ENCODE measurements at places on chromosomes 3 and 15.

DNA sequence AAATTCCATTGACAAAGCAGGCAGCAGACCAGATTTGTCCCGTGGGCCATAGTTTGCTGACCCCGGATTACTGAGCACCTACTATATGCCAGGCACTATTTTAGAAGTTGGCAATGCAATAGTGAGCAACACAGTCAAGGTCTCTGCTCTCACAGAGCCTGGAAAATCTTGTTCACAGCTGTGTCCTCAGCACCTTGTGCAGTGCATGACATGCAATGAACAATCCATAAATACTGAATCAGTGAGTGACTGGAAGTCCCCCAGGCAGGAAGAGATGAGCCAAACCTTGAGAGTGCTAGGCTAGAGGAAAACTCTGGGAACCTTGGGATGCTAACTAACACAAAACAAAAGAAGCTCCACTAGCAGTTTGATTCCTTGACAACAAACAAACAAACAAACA is 14.4 kb downstream of the TM4SF1 start:
- DNase-seq = no peak

GRCh38 chr3:2937055-2937454 is 173.1 kb downstream of the IL5RA start:
- DNase-seq = no peak

DNA sequence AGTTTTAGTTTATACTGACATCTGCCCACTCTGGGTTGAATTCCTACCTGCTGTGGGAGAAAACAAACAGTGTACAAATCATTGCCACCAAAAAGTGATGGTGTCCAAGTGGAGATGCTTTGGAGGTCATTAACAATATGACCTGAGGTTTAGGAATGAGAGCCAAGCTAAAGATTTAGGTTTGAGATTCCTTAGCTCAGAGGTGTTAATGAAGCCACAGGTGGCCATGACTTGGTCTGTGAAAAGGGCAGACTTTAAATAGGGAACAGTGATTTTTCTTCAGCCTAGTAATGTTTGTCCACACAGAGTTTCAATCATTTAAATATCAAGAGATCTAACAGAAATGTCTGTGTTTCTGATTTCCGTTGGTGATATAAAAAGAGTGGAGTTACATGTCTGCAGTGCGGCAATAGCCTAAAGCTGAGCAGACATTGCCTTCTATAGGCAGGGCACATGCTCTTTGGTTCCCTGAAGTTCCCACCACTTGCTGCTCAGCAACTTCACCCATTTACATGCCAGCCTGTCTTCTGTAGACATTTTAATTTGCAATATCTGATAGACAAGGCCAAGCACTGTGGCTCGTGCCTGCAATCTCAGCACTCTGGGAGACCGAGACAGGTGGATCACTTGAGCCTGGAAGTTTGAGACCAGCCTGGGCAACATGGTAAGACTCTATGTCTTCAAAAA is 423.2 kb downstream of the IL5RA start:
- no peak for DNase-seq

DNA sequence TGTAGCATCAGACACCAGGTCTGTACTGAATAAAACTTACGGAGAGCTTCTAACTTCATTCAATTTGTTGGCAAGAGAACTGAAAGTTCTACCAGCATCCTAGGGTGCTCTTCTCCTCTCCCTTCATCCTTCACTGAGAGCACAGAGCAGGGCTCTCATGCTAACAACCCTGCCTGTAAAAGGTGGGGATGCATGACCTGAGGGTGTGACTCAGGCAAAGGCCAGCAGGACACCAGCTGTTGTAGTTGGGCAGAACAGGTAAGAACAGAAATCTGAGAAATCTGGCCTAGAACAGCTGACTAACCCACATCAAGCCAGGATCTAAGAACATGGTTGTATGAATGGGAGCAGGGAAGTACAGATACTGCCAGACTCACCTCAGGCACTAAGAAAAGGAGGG is 64.2 kb downstream of the MYLK start:
- DNase-seq = no peak

DNA sequence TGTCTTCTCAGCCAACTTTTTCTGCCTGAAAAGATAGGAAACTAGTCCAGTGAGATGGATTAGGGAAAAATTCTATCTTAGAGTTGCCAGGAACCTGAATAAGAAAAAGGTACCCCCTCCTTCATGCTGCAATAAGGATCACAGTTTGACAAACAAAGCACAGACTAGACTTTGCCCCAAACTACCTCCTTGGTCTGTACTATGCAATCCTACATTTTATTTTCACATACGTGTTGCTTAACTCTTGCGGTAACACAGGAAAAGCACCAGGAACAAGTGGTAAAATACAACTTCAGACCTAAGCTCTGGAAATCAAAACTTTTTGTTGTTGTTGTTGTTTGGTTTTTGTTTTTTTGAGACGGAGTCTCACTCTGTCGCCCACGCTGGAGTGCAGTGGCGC is 11.3 kb upstream of the IL12A start:
- DNase-seq = no peak

DNA sequence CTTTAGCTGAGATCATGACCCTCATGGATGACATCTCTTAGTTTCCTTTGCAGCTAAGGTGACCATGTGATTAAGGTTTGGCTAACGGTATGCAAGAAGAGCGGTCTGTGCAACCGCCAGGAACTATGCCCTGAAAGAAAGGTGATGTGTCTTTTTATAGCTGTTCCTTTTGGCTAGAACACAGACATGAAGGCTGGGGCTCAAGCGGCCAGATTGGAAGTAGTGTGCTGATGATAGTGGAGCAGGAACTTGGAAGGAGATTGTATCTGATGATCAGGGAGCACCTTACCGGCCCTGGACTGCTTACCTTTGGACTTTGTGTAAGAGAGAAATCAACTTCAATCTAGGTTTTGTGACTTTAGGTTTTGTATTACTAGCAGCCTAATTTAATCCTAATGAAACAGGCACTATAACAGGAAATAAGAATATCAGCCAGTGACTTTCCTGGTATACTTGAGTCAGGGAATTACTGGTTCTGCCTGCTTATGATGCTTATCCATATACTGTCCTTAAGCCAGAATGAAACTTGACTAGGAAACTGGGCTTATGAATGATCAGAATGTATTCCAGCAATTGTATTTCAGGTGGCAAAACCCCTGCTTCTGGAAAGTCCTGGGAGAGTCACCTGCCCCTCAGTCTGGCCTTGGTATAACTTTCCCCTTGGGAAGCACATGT is 164.3 kb upstream of the LRIG1 start:
- no peak for DNase-seq

DNA sequence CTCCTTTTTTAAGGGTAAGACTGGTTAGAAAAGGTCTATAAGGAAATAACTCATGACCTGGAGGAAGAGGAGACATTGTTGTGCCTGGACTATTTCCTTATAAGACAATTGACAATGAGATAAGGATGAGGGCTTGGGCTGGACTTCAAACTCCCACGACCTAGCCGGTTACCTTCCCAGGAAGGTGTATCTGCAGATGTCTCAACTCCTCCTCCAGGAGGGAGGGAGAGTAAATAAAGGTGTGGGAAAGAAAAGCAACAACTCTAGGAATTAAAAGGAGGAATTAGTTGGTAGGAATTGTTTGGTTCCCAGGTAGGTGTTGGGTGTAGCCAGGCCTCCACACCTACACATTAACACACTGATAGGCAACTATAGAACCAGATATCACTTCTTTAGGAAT is 97.8 kb upstream of the TBL1XR1 start:
- no peak for DNase-seq

- DNase-seq = no peak
Measured at GRCh38 chr15:53331328-53332190, 427.9 kb downstream of the WDR72 start.

GRCh38 chr3:64244011-64244942 is 19.0 kb upstream of the PRICKLE2 start:
- DNase-seq = no peak

GRCh38 chr15:57422113-57422754 is 45.9 kb downstream of the CGNL1 start:
- no peak for DNase-seq
